Jurkat, Clone E6-1 (cell line): ENCODE measurements at places on chromosomes 3 and 15.
A peak's percentile ranks its signal among the peaks of the same experiment; 100 is the strongest.

GRCh38 chr3:42502429-42503250 lies at the start of gene VIPR1:
Gene VIPR1, plus strand, starts transcription at chr3:42502643. Its CDS starts 93 bp downstream, at chr3:42502736.
- peak; percentile 28 for DNase-seq

DNA sequence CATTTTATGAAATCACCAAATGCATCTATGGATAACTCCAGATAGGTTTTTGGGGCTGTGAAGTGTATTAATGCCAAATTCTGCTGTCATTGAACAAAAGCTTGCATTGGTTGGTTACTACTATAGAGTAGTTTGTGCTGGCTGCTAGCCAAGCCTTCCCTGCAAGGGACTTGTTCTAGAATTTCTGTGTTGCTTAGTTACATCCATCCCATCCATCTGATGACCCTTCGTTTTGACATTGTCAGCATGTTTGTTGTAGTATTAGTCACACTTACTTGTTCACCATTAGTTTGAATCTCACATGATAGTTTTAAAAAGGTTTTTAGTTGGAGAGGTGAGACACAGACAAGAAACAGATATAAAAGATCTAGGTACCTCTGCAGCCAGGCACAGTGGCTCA lies 7.0 kb upstream of the NIPA2 start:
- DNase-seq: no peak

DNA sequence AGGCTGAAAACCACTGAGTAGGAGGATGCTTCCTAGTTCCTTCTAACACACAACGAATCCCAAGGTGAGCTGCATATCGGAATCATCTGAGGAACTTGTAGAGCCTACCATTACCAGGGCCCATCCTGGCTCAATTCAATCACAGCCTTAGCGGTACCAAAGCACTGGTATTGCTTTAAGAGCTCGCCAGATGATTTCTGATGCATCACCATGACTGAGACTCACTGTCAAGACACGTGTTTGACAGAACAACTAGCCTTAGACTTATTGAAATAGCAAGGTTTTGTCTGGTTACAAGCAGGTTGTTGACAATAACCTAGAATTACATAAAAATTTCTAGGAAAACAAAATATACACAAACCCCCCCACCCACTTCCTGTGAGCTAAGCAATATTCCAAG lies 68.5 kb downstream of the CBLB start:
- DNase-seq: no peak

GRCh38 chr15:56208641-56209155 lies 35.0 kb downstream of the RFX7 start:
- no peak for DNase-seq

- DNase-seq: no peak
Measured at GRCh38 chr3:100465892-100466777, 26.3 kb upstream of the TMEM45A start.

GRCh38 chr15:70013656-70014313 lies 83.9 kb downstream of the TLE3 start:
- DNase-seq: no peak

DNA sequence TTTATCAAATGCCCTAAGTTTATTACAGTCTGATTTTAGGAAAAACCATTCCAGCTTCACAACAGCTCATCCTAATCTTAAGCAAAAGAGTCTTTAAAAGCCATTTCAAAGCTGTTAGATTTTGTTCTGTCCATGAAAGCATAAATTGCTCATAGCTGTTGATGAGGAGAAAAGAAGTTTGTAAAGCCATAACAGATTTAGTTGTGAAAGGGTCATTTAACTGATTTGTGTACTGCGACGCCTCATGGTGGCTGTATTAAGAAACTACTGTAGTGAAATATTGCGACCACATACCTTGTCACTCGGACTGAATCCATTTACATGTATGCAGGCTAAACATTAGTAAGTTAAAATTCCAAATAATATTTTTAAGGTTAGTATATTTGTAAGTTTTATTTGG lies 20.9 kb downstream of the BBX start:
- no peak for DNase-seq

DNA sequence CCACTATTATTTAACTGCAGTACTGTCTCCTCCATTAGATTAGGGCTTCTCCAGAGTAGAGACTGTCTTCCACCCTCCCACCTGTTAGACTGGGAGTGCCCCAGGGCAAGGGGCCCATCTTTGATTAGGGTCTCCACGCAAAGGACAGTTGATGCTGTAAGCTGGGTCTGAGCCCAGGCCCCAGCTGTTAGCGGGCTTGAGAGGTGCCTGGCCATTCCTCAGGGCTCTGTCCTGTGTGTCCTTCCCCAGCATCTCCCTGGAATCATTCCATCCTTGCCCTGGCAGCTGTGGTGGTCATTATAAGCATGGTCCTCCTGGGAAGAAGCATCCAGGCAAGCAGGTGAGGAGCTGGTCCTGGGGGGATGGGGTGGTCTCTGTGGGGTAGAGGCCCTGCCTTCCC lies 6.1 kb downstream of the SLC51B start:
- DNase-seq: no peak

GRCh38 chr3:124926426-124927101 lies 8.0 kb downstream of the MUC13 start:
- DNase-seq: no peak

DNA sequence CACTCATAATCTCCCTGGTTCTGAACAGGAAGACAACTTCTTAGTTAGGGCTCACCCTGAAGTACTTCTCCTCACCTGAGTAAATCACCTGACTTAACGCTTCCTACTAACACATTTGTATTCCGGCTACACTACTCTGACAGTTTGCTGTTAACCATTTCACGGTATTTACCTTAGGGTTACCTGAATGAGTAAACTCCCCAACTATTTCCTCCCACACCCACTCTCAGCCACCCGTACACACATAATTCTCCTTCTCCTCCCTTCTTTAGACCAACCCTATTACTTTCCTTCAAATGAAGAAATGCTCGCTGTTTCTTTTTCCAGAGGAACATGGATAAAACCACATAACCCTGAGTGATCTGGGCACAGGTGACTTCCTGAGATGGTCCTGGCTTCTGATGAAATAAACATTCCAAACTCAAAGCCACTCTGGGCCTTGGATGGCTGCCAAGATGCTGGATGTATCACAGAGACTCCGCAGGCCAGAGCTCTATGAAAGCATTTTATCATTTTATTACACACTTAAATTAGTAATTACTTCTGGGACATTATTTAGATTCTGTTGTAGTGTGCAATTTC lies 183.6 kb upstream of the ATP11B start:
- DNase-seq: no peak

- DNase-seq: no peak
Measured at GRCh38 chr3:191094057-191094845, 104.8 kb upstream of the OSTN start.

GRCh38 chr15:101449471-101450402 lies 39.8 kb downstream of the PCSK6 start:
- DNase-seq: no peak

GRCh38 chr3:184642631-184643285 lies 69.1 kb downstream of the MAGEF1 start:
- DNase-seq: no peak

GRCh38 chr15:74798388-74799254 lies 14.0 kb upstream of the LMAN1L start:
- DNase-seq: no peak

DNA sequence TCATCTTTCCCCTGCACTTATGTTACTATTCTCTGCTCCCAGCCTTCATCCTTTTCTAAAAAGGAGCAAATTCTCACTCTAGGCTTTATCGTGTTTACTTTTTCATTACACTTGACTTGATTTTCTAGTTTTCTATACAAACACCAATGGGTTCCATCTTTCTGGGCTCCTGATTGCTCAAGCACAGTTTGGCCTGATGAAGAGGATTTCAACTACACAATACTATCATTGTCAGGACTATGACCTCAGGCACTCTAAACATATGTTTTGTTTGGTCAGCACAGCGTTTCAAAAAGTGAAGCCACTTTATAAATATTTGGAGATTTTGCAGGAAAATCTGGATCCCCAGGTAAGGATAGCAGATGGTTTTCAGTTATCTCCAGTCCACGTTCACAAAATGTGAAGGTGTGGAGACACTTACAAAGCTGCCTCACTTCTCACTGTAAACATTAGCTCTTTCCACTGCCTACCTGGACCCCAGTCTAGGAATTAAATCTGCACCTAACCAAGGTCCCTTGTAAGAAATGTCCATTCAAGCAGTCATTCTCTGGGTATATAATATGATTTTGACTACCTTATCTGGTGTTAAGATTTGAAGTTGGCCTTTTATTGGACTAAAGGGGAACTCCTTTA lies 86.2 kb downstream of the TGFBR2 start:
- no peak for DNase-seq

GRCh38 chr3:90052425-90052950 lies 945.1 kb downstream of the EPHA3 start:
- DNase-seq: no peak

DNA sequence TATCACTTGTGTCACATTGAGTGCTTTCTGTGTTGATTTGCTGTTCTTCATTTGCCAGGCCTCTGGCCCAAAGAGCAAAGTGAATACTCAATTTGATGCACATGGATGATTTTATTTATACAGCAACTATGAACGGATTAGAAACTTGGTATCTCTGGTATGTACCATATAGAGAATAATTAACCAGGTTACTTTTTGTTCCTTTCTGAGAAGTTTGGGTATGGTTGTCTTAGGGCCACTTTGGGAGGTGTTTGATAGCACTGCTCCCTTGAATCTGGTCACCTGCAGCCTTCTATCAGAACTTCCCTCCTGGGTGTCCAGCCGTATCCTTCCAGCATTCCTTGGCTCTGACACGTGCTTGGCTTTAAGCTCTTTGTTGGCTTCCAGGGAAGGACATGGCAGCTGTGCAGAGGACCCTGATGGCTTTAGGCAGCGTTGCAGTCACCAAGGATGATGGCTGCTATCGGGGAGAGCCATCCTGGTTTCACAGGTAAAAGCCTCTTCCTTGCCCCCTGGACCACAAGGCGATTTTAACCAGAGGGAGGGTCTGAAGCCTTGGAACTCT lies 12.7 kb downstream of the TAGLN3 start:
- DNase-seq: no peak

GRCh38 chr3:127819086-127819485 lies 3.2 kb downstream of the MGLL start:
- DNase-seq: no peak

- DNase-seq: no peak
Measured at GRCh38 chr3:87250009-87250408, 22.9 kb downstream of the CHMP2B start.

- DNase-seq: no peak
Measured at GRCh38 chr3:61780016-61780415, 218.6 kb downstream of the PTPRG start.

- DNase-seq: no peak
Measured at GRCh38 chr3:106036696-106037095, 167.9 kb upstream of the CBLB start.

DNA sequence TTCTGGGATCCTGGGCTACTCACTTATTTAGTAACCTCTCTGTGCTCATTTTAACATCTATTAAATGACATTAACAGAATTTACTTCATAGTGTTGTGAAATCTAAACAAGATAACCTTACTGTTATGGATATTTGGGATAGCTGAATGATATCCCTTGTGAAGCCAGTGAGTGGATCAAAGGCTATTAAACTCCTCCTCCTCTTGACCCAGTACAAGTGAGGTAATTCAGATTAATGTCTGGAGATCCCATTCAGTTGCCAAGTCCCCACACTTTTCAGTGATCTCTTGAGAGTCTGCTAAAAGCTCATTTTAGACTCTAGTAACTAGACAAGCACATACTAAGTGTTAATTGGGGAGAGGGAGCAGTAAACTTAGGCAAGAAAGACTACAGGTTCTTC lies 2.5 kb upstream of the ANKRD28 start:
- no peak for DNase-seq

DNA sequence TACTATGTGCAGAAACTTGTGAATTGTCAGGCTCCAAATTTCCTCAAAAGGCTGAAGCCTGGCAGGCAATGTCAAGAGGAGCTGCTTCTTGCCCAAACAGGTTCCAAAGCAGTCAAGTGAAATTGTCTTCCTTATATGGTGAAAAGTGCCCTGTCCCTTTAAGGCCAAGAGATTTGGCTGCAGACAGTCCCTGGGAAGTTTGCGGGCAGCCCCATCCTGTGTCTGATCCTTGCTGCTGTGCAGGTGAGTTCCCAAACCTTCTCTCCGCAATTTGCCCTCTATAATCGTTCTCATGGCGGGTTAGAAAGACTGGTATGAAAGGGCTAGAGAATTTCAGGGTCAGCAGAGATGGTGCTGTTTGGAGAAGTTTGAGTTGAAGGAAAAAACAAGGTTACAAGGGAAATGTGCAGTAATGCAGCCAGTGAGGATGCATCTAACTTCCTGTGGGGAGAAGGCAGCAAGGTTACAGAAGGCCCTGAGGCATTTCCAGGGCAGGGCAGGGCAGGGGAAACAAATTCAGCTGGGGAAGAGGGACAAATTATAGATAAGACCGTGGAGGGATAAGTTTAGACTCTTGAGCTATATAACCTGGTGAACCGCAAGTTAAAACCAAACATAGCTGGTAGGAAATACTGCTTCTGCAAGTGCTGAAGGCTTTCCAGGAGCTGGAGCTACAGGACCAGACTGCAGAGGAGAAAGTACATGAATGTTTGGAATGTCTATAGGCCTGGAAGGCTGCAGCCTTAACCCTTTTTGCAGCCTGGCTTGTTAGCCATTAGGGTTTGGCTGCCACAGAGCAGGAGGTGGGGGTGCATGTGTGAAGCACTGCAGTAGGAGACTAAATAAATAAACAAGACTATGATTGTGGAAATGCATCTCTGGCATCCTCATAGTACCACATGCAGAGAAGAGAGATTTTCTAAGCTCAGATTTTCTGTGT lies 256.2 kb upstream of the IL12A start:
- peak; percentile 1 for DNase-seq

DNA sequence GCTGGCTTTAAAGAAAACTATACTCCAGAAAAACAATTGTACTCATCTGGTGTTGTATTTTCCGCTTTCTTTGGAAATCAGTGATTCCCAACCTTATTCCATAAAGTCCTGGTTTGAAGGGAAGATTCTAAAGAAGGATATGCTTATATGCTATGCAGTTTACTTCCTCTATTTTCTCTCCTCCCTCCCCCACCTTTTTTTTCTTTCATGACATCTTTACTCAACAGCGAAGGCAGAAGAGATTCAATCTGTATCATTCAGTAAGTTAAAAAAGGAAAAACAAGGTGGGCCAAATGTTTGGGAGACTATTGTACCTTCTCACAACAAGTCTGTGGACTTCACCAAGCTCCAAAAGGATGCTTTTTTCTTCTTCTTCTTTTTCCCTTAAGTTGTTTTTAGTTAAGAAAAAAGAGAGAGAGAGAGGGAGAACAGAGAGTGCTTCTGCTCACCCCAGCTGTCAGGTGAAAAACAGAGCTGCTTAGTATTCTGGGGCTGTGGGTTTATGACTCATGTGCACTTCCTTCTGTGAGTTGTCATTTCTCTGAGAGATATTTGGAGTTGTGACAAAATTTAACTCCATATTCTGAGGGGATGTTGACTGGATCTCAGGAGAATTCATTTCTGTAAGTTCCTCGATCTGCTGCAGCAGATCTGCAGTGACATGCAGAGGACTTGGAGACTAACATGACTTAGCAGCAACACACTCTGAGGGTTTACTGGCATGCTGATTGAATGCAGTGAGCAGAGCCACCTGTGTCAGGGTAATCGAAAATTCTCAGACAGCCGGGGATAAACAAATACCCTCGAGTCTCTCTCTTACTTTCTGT lies 70.7 kb downstream of the SSR3 start:
- DNase-seq: peak; percentile 55
